Renal pelvis (tissue), 12 donors: ENCODE measurements at places on chromosomes 11 and 22.

GRCh38 chr11:101428918-101429317 lies 154.9 kb downstream of the TRPC6 start:
- DNase-seq, result no peak

DNA sequence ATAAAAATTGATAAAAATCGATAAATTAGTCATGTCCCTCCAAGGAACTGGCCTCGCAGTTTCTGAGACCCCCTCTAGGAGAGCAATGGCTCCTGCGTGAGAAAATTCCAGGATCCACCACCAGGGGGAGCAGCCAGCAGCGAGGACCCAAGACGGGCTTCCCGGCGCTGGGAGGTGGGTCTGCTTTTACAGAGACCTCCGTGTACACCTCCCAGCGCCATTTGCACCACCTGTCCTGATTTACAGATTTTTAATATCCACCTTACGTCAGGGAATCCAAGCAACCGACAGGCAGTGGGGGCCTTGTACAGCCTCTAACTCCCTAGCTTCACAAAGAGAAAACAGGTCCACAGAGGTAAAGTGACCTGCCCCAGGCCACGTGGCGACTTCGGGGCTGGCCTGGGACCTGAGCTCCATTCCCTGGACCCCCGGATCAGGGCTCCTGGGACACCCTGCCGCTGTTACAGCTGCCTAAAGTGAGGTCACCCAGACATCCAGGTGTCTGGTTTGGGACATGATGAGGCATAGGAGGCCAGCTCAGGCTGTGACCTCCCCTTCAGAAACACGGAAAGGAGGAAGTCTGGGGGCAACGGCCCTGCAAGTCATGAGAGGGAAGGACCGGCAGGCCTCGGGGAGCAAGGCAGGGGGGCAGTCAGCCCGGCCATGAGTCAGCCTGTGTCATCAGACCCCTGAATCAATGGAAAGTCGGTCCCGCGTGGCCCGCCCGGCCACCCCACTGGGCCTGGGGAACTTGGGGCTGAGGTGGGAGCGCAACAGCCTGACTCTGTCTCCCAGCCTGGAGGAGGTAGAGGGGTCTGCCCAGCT lies 3.5 kb downstream of the OSM start:
- peak; percentile 67 for DNase-seq

DNA sequence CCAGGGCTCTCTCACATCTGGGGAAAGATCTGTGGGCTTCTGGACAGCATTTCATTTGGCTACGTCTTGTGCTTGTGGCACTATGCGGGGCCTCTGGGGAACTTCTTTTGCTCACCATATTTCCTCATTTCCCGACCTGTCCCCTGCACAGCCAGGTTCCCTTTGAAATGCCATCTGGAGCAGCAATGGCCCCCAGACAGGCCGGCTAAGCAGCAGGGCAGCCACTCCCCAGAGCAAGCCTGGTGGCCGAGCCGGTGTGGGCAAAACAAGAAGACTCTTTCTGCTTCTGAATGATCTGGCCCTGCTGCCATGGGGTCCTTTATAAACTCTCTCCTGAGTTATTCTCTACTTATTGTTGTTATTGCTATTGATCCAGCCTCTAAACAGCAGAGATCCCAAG lies 190.7 kb upstream of the NECTIN1 start:
- no peak for DNase-seq

GRCh38 chr11:110928391-110928790 lies 216.2 kb upstream of the ARHGAP20 start:
- no peak for DNase-seq

DNA sequence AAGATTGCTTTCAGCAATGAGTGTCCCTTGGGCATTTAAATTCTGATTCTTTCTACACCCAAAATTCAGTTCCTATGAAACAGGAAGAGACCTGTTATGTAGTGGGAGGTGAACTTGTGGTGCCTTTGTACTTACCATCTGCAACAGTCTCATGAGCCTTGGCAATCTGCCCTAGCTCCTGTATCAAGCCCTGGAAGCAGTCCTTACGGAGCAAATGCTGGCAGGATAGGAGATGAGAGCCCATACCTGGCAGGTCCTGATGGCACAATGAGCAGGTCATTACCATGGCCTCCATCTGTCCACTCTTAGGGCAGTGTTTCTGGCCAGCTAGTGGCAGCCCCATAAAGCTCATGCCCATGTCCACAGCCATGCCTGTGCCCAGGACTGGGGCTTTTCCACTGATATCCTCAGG lies 10.8 kb downstream of the TRIM66 start:
- DNase-seq, result peak; percentile 31

GRCh38 chr11:131626788-131627187 lies 256.4 kb downstream of the NTM start:
- no peak for DNase-seq

- no peak for DNase-seq
These were observed 29.8 kb upstream of the EED start for GRCh38 chr11:86214710-86215109.

DNA sequence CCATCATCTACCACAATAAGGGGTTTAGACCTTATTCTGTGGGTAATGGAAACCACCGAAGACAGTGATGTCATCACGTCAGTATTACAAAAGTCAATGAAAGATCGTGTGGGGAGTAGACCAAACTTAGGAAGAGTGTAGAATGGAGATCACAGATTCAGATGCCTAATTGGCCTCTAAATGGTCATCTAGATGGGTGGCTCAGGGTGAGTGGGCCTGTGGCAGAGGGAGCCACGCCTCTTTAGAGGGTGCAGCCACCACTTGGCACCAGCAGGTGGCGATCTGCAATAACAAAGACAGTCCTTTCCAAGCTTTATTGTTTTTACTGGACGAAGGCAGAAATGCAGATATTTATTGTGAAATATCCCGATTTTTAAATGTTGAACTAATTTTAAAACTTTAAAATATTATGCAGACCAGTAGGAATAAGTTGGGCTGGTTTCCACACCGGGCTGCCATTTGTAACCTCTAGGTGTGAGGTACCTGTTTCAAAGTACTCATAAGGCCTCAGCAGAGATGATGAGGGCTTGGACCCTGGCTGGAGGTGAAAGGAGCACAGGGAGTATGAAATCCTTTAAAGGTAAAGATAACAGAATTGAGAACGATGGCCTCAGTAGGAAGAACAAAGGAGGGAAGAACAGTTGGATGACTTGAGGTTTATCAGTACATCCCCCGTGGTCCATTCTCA lies 222.0 kb downstream of the DBX1 start:
- DNase-seq, result no peak

DNA sequence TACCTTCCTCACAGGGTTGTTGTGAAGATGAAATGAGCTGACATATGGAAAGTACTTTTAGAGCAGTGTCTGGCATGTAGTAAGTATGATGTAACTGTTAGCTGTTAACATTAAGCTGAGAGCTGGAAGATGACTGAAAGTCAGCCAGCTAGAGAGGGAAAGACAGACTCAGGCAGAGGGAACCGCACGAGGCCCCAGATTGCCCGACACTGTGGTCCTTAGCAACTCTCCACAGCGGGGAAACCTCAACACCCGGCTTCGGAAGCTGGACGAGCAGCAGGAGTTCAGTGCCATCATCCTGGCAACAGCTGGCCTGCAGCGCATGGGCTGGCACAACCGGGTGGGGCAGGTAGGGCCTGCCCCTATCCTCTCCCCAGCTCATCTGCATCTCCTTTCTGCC lies 6.5 kb downstream of the HMBS start:
- DNase-seq, result no peak

GRCh38 chr11:14065141-14065540 lies 102.6 kb downstream of the SPON1 start:
- DNase-seq, result no peak

DNA sequence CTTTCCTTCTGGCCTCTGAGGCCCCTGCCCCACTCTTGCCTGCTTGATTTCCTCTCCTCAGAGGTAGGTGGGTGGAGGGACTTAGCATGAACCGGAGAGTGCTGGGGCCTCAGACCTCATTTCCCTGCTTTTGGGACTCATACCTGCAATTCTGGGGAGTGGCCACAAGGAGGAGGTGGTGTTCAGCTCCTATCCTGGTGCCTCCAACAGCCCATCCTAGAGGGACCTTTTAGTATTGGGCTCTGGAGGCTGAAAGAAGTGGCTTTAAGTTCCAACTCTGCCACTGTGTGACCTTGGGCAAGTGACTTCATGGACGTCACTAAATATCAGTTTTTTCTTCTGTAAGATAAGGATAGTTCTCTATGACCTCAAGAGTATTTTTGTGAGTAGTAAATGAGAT lies 98.6 kb downstream of the KIAA1671 start:
- no peak for DNase-seq

DNA sequence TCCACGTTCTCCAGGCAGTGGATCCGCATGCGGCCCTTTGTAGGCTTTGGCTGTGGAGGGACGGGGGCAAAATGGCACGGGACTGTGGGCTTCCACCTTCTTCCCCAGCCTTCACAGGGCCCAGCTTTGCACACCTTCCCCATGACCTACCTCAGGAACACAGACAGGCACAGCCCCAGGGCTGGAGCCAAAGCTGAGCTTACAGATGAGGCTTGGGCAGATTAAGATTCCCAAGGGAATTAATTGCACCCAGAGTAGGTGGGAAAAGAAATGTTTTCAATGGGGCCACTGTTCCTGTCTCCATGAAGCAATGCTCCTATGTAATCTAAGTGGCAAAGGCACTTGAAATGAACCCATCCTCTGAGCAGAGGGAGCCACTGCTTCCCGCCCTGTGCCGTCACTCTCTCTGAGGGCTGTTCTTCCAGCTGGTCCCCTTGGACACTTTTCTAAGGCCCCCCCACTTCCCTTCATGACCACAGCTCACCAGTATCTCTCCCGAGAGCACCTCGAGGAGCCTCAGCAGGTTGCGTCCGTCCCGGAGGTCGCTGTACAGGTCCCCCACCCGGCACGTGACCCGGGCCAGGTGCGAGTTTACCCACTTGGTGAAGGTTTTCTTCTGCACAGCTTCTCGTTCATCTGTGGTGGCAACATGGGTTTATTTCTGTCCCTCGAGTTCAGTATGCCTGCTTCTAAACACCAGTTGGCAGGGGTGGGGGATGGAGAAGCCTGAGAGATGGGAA lies 13.5 kb downstream of the SPTBN2 start:
- DNase-seq, result no peak

GRCh38 chr22:39382410-39382809 lies 17.2 kb upstream of the TAB1 start:
- no peak for DNase-seq

DNA sequence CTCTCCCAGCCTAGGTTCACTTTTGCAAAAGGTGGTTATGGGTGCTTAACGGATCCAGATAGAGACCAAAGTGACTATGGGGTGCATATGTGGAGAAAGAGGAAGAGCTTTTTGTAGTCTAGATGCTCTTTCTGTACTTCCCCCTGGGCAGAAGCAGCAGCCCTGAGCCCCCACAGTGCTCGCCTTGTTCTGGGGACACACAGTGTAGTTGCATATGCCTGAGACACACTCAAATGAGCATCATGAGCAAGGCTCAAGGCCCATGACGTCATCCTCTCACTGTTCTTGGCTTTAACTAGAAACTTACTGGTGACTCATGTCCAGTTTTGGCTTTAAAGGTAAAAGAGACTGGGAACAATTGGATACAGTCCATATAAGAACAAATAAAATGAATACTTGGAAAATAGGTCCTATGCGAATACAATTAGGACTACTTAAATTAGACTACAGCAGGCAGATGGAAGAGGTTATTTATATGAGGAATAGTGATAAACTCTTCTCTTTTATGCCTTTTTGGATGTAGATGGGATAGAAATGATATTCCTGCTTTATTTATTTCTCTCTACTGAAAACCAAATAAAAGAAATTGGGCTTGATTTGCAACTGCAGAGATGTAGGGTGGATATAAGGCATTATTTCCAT lies 20.1 kb upstream of the PEX26 start:
- DNase-seq, result no peak

DNA sequence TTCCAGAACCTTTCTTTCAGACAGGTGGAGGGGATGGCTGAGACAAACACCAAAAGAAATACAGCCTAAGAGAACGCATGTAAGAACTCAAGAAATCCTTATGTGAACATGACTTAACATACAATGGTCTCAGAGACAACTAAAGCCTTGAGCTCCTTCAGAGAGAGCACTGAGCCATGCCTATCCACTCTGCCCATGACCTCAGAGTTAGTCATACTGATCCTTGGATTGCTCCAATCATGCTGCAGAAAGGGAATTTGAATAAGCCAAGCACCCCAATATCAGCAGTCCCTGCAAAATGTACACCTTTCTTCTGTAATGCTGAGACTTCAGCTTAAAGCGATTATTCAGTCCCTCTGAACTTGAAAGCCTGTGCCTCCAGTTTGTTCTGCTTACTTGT lies 43.2 kb upstream of the CHKA start:
- DNase-seq, result no peak

GRCh38 chr22:19970479-19971275 lies 29.1 kb upstream of the TXNRD2 start:
- no peak for DNase-seq

DNA sequence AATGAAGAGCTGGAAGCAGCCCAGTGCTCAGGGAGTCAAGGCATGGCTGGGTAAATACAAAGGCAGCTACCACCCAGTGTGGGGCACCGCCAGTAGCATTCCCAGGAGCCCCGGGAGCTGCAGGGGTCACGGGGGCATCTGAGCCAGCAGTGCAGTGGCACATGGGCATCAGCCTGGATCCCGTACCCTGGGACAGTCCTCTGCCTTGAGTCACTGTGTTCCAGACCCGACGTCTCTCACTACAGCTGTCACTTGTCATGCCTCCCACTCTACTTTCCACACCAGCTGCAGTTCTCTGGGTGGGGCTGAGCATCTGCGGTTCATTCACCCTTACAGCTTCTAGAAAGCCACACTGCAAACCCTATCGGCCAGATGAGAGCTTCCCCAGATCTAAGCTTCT lies 29.6 kb downstream of the DHCR7 start:
- DNase-seq, result peak; percentile 9

GRCh38 chr11:44380009-44380313 lies 70.0 kb upstream of the ALX4 start:
- no peak for DNase-seq

DNA sequence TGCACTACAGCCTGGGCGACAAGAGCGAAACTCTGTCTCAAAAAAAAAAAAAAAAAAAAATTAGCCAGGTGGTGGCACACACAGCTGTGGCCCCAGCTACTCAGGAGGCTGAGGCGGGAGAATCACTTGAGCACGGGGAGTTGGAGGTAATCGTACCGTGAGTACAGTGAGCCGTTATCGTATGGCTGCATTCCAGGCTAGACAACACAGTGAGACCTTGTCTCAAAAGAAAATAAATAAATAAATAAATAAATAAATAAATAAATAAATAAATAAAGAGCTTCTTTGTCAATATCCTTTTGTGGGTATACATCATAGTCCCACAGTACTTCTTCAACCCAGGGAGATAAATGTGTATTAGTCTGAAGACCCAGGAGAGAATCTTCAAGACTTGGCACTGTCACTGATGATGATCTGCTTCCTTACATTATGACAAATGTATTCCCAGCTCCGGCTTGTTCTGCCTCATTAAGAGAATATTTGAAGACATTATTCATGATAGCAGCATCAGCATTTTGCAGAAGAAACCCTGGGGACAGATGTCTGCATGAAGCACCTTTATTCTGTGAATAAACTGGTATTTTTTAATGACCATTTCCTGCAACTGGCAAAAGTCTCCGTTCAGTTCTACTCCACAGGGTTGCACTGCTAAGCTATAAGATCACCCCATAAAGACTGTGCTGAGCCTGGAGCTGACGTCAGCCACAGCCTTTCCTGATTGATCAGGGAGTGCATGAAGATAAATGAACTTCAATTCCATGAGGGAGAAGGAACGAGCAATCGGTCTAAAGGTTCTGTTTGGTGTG lies 1.6 kb upstream of the ACY3 start:
- DNase-seq, result no peak
